ENCODE measurements at places on chromosomes 7 and 10. TPM values are rescaled to one million over a fixed set of nuclear protein-coding genes. Genes with fewer than 3 reads are reported as not detected.

DNA sequence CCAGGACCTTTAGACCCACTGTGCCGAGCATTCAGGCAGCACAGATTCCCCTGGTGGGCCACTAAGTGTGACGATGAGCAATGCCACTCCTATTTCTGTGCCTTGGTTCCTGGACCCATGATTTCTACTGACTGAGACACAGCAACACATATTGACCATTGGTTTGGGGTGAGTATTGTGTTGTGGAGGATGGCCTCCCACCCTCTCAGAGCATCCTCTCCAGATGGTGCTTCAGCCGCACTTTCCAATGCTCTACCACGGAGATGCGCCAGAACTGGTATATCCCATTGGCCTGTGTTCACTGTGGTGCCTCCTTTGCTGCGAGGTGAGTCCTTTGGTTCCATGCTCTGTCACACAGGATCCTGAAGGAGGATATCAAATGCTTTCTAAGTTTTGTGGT is 10.1 kb upstream of the GDF10 start:
- DNase-seq, result no peak

The TMEM139 gene
- total RNA-seq, result not detected

GRCh38 chr10:6912424-6912823 is 332.3 kb upstream of the PRKCQ start:
- no peak for DNase-seq

GRCh38 chr10:47349941-47350371 is 1.8 kb downstream of the RBP3 start:
- no peak for DNase-seq

GRCh38 chr7:46633630-46634240 is 712.7 kb upstream of the IGFBP3 start:
- no peak for DNase-seq

- DNase-seq, result no peak
Observed at GRCh38 chr7:37657816-37658215, 25.8 kb upstream of the GPR141 start.

DNA sequence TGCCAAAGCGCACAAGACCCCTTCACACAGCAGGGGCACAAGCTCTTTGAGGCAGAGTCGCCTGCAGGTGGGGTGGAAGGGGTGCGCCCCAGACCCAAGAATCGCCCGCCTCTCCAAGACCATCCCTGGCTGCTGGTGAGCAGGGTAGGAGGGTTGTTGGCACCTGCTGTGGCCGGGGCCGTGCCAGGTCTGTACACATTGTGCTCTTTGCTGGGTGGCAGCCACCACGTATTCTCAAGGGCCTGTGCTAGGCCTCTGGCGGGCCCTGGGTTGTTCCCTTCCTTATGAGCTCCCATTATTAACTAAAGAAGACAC is 84.4 kb downstream of the LHPP start:
- DNase-seq, result no peak

The MYO1G gene
- 224 TPM for total RNA-seq

DNA sequence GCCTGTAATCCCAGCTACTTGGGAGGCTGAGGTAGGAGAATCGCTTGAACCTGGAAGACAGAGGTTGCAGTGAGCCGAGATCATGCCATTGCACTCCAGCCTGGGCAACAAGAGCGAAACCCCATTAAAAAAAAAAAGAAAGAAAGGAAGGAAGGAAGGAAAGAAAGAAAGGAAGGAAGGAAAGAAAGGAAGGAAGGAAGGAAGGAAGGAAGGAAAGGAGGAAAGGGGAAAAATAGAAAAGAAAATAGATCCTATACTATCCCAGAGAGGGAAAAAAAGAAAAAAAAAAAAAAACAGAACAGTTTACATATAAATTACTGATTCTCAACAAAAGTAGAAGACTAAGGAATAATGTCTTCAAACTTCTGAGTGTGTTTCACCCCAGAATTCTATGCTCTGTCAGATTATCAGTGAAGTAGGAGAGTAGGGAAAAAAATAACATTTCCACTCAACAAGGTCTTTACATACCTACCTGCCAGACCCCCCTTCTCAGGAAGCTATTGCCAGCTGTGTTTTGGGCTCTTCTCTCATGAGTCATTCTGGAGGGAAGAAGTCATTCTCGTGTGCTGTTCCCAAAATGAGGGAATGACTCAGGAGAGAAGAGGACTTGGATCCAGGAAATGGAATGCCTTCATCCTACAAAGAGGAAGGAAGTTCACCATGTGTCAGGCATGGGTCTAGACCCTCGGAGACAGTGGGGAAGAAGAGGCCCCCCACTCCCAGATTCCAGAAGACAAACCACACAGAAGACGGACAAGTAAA is 20.9 kb downstream of the RGS10 start:
- no peak for DNase-seq

The IFIT1B gene
- total RNA-seq, result not detected

- no peak for DNase-seq
Observed at GRCh38 chr7:70657989-70658632, 473.8 kb upstream of the GALNT17 start.

The LRRN3 gene
- total RNA-seq, result 0.18 TPM

DNA sequence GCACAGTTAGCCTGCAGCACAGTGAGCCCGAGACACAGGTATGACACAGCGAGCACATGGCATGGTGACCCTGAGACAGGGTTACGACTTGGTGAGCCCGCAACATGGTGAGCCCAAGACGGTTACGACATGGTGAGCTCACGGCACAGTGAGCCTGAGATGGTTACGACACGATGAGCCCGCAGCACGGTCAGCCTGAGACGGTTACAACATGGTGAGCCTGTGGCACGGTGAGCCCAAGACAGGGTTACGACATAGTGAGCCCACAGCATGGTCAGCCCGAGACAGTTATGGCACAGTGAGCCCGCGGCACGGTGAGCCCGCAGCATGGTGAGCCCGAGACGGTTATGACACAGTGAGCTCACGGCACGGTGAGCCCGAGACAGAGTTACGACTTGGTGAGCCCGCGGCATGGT is 156.1 kb downstream of the MAD1L1 start:
- no peak for DNase-seq

DNA sequence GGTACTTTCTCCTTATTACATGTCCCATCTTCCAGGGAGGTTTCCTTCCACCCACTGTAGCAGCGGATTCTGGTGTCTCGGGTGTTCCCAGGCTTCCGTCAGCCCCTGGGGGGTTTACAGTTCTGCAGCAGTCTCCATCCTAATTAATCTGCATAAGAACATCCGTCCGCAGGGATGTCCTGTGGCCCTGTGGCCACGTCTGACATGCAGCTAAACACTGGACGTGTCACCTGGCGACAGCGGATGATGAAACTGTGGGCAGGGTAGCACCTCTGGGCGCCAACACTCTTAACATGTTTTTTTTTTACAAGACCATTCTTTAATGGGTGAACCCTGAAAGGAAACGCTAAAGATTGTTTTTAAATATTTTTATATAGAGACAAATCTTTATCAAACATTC is 58.2 kb downstream of the DIP2C start:
- no peak for DNase-seq

DNA sequence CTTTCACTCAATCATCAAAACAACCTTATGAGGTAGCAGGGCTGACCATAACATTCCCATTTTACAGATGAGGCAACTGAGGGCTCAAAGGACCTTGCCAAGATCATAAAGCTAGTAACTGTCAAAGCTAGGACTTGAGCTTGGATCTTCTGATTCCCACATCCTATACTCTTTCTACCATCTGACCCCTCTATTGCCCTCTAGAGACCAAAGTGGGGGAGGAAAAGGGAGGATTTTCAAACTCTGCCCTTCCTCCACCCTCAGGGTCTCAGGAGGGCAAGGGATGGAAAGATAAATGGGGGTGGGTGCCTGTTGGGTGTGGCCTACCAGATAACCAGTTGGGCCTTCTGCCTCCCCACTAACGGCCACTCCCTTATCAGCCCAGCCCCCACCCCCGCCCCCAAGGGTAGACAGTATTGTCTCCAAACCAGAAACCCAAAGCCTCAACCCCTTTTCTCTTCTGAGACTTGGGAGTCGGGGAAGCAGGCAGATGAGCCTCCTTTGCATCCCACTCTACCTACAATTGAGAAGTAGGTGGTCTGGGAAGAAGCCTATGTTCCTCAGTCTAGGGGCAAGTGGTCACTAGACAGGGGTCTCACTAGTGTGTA is 7.9 kb downstream of the LDB1 start:
- no peak for DNase-seq

The CTTNBP2 gene
- total RNA-seq, result not detected

Measured in GM12878 (cell line).